ENCODE measurements at places on chromosomes 3 and 15.

DNA sequence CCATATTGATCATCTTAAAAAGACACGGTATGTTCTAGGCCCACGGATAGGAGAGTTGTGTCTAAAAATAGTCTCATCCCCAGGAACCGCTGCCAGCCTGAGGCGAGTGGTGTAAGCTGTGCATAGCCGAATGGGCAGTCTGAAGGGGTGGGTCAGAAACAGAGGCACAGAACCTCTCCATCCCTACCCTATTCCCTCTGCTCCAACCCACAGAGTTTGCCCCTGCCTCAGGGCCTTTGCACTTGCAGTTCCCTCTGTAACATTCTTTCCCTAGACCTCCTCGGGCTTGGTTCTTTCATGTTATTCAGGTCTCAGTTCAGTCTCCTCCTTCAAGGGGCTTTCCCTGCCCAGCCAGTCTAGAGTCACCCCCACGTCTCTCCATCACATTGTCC is 4.8 kb downstream of the SCN5A start:
- DNase-seq, result no peak

DNA sequence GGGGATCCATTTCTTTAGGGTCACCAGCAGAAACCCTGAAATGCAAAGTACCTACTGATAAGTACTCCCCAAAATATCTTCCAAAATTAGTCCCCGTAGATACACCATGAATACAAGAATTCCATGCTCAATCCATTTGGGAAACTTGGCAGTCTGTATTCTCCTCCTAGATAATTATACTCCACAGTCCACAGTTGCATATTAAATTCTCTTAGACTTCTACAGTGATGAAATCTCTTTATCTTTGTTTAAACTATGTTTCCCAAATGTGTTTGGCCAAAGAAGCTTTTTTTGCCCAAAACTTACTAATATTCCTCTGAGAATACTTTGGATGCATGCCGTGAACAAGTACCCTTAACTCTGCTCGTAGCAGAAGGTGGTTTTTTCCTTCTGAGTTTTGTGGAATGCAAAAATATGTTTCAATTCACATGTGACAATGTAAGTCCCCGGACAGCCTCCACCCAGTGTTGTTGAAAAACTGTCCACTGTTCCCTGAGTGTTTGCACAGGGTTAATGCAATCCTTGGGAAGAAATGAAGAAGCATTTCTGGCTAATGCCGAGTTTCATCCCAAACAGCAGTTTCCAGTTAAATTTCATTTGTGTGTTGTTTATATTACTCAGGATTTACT is 126.7 kb downstream of the ARNT2 start:
- DNase-seq, result no peak

- DNase-seq, result no peak
Observed at GRCh38 chr3:45103753-45104714, 42.1 kb downstream of the CDCP1 start.

DNA sequence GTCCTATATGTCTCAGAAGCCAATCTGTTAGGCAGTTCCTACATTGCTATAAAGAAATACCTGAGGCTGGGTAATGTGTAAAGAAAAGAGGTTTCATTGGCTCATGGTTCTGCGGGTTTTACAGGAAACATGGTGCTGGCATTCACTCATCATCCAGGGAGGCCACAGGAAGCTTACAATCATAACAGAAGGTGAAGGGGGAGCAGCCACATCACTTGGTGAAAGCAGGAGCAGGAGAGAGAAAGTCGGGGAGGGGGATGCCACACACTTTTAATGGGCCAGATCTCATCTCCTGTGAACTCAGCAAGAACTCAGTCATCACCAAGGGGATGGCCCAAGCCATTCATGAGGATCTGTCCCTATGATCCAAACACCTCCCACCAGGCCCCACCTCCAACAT is 9.1 kb downstream of the SLC49A4 start:
- no peak for DNase-seq

- DNase-seq, result peak; percentile 40
Observed at GRCh38 chr15:89740137-89740536, 10.9 kb downstream of the MESP1 start.

DNA sequence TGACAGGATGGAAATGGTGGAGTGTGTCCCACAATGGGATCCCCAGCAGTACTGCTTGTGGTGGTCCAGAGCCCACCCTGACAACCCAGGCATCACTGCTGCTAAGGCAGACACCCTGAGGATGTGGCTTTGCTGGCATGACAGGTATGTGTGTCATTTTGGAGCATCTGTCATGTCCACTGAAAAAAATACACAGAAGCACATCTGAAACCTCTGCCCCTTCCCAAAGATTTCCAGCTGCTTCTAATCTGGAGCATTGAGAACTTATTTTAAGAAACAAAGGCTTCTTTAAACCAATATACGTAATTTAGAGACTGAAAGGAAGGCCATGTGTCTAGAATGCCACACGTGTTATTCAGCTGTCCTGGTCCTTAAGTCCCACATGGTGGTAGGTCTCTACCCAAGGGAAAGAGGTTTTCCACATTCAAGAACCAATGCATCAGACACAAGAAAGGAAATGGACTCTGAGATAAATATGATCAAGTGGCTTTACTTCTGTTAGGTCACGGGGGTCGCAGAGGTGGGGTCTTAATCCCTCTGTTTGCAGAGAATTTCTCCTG is 88.3 kb downstream of the PDZRN3 start:
- no peak for DNase-seq

- no peak for DNase-seq
Observed at GRCh38 chr3:141407825-141408224, 39.5 kb downstream of the ZBTB38 start.

DNA sequence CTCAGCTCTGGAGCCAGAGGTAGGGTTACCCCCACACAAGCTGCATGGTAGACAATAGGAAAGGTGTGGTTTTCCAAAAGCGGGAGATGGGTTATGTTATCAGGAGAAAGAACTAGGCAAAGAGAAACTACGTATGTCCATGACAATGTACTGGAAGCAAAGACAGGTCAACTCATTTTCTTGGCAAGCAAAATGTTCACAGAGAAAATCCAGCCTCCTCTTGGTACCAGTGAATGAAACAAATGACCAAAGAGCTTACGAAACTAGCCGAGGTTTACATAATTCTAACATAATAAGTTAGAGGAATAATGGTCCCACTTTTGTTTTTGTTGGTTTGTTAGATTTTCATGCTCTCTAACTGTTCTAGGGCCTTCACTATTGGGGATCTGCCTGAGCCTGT is 338.1 kb upstream of the TGFBR2 start:
- no peak for DNase-seq

DNA sequence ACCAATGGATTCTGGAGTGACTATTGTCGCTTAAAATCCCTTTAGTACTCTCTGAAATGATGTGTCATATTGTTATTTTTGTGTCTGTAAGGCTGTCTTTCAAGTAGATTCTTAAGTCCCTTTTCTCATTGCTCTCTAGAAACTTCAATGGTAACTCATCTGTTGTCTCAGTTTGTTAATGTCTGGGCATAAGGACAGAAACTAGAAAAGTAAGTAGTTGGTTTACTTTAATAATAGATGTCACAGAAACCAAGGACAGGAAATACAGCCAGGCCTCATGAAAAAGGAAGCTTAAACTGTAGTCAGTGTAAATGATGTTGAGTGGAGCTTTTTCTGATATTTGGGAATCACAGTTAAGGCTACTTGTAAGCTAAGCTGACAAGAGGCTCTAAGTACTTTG is 730.2 kb upstream of the DPPA4 start:
- no peak for DNase-seq

DNA sequence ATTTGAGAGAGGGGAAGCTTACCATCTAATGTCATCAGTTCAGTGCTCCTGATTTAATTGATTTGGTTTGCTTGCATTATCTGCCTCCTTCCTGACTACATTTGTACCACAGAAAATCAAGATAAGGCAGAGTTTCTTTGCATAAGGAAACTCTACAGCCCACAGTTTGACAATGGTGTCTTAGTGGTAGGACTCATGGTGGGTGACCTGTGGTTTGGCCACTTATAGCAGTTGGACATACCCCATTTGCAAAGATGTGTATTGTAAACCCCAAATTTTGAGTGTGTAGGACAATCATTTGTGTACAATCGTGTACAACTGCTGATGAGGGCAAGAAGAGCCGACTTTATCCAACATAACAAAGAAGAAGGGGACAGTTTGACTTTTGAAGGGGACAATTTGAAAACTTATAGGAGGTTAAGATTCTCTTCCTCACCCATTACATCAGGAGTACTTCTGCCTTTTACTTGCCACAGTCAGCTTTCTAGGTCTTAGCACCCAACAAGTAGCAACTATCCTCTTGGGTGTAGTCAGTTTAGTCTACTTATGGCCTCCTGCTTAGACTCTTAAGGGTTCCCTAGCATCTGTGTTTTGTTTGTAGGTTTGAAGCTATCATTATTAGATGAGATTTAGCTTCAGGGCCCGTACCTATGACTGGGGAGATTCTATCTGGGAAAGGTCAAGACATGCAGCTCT is 6.2 kb downstream of the TGFBR2 start:
- DNase-seq, result no peak

DNA sequence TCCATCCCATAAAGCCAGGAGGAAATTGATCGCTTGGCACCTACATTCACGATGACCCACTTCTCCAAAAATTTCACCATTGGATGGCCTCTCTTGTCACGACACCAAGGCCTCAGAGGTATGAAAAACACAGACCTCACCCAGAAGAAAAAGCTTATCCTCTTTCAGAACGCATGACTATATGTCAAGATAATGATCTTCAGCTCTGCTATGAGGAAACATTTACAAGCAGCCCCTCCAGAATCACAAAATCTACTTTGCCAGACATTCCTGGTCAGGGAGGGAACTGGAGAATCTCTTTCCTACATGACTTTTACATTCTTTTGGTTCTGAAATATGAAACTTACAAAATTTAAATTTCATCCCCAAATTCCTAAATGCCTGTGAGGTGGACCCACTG is 122.7 kb downstream of the WNT5A start:
- DNase-seq, result no peak

DNA sequence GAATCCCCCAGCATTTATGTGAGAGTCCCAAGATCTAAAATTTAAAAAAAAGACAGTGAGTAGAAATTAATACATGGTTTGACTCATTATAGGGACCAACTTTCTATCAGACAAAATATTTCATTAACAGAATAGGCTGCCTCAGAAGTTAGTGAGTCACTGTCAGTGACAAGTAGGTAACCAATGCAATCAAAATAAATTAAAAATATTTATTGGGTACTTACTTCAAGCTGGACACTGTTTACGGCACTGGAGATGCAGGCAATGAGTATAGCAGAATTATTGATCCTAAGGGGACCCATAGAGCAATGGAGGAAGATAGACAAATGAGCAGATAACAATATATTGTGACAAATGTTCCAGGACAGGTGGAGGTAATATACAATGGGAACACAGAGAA is 135.6 kb upstream of the BCL6 start:
- no peak for DNase-seq

- no peak for DNase-seq
Observed at GRCh38 chr3:41274944-41275668, 75.8 kb downstream of the CTNNB1 start.

DNA sequence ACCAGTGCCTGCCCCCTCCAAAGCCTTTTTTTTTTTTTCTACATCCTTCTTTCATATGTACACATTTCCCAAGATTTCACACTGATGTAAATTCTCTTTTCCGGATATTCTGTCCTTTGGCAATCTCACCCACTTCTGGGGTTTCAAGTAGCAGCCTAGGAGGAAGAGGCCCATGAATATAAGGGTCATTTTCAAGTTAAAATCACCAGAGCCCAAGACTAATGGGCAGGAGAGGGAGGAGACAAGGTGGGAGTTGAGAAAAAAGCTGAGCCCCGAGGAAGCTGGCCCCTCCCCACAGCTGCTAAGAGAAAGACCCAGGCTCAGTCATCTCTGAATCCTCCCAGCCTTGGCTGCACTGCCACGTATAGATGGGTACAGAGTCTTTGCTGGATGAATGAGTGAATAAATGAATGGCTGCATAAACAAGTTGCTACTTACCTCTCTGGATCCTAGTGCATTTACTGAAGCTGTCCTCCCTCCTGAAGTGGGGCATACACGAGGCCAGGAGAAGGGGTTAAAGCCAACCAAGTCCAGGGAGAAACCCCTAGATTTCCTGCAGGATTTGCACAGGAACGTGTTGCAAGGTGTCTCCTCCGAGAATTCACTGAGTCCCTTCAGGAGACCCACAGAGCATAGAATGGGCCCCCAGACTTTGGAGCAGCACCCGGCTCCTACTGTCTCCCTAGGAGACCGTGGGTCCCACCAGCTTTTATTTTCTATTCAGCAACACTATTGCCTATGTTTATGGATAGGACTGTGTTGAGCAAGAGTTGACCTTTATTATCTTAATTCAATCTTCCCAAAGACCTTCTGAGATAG is 100.8 kb upstream of the LIPC start:
- DNase-seq, result no peak

- no peak for DNase-seq
Observed at GRCh38 chr3:134126153-134126552, 96.4 kb upstream of the SLCO2A1 start.

- no peak for DNase-seq
Observed at GRCh38 chr15:51697163-51697562, 15.9 kb downstream of the SCG3 start.

DNA sequence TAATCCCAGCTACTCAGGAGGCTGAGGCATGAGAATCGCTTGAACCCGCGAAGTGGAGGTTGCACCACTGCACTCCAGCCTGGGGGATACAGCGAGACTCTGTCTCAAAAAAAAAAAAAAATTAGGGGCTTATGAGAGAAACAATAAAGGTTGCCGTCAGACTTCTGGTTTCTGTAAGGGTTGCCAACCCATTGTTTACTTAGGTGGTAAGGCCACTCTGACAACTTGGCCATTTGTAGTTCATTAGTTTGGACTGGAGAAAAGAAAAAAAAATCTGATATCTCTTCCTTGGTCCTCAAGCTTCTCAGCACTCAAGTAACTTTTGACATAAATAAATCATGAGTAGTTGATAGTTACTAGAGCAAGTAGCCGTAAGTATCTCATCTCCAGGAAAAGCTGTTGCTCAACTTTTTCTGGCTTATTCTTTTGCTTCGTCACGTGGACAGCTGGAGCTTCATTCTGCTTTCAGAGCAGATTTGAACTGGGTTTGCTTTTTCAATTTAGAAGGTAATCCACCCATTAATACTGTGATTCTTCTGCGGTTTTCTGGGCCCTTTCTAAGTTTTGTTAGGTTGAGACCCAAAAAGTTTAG is 9.4 kb downstream of the SNX1 start:
- DNase-seq, result no peak

DNA sequence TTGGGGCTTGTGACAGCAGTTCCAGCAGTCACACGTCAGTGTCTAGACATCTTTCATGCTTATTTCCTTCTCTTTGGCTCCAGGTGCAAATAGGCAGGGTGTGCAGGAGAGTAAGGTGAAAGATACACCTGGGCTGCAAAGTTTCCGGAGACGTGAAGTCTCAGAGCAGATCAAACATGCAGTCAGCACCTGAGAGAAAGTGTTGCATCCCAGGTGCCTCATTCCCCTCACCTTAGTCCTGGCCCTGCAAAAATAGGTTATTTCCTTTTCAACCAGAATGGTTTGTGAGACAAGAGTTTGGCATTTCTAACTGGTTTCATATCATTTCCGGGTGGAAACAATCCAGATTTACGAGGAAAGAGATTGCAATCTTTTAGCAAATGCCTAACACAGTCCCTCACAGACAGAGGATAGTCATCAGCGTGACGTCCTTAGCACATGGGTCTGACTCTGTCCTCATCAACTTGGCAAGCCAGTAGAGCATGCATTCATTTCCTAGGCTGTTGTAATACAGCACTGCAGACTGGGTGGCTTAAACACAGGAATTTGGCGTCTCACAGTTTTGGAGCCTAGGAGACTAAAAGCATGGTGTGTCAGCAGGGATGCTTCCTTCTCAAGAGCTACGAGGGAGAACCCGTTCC is 58.2 kb upstream of the ARRDC4 start:
- no peak for DNase-seq

GRCh38 chr3:43053291-43053690 is 52.6 kb downstream of the POMGNT2 start:
- DNase-seq, result no peak

All from activated naive CD4-positive, alpha-beta T cell treated with anti-CD3 and anti-CD28 coated beads, Interleukin-2, amount 50 U/mL, for 16 hours (primary cell).